T-helper 22 cell (primary cell): ENCODE measurements at places on chromosomes 3 and 15.

- DNase-seq, result no peak
Observed at GRCh38 chr15:68699124-68699880, 120.5 kb downstream of the CORO2B start.

DNA sequence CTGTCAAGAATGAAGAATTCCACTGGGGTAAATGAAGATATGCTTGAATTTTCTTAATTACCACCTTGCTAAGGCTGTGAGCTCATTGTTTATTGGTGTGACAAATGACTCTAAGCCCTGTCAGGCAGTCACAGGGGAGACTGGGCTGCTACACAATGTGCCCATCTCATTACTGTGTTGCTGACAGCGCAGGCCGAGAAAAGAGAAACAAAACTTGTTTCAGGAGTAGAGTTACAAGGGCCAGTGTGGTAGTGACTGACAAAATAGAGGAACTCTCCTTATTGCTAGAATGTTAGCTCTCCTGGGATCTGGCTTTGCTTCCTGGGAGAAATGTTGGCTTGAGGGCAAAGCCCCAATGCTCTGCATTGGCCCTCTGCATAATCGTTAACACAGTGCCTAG, 130.4 kb upstream of the CRBN start:
- no peak for DNase-seq

GRCh38 chr3:69389520-69390248, 3.8 kb upstream of the FRMD4B start:
- DNase-seq, result no peak

DNA sequence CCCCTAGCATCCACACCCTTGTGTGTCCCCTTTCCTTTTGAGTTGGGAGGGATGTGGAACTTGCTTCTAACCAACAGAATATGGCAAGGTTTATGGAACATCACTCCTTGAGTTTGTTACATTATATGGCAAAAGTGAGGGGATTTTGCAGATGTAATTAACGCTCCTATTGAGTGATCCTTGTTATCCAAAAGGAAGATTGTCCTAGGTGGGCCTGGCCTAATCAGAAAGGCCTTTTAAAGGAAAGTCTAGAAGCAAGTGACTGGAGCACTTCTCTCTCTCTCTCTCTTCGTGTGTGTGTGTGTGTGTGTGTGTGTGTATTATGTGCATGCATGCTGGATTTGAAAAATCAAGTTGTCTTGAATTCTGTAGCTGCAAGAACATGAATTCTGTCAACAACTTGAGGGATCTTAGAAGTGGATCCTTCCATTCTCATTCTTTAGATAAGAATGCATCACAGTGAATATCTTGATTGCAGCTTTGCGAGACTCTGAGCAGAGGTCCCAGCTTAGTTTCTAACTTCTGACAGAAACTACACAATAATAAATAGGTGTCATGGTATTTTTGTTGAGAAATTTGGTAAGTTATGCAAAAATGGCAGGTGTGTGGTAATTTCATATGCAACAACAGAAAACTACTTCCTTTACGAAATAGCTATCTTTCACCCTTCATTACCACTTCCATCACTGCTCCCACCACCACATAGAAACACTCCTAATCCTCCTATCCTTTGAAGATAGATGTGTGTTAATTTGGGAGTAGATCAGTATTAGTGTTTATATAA, 360.9 kb upstream of the CBLB start:
- no peak for DNase-seq

GRCh38 chr15:92196342-92196741, 197.3 kb upstream of the ST8SIA2 start:
- DNase-seq, result no peak

GRCh38 chr15:66390678-66391077, 4.0 kb downstream of the MAP2K1 start:
- DNase-seq, result peak; percentile 26

DNA sequence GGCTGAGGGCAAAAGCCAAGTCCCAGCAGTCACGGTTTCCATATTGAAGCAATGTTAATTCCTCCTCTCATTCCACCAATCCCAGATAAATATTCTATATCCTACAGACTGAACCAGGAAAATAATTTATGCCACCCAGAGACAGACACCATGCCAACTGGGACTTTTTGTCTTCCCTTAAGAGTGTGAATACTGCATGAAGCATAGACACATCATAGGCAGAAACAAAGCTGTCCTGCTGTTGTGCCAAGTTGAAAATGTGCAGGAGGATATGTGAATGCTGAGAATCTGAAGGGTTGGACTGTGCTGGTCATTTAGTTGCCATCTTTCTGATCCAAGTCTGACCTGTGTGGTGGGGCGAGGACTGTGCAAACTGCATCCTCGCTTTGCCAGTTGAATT, 37.7 kb downstream of the RFTN1 start:
- no peak for DNase-seq

GRCh38 chr3:30597131-30597768, 9.2 kb upstream of the TGFBR2 start:
- DNase-seq, result no peak

DNA sequence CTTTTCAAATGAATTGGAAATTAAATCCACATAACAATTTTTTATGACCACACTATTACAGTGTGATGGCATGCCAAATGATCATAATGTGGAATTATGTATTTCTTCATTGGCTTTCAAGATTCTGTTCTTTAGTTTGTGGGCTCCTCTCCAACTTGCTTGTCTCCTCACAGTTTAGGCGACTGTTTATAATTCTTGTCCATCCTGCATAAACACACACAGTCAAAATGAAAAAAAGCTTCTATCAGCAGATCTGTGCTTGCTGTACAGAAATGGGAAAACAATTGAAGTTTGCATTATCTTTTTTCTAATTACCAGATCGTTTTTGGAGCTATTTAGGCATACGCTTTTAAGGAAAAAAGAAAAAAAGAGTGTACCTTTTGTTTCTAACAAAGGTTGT, 37.0 kb downstream of the OPA1 start:
- no peak for DNase-seq

DNA sequence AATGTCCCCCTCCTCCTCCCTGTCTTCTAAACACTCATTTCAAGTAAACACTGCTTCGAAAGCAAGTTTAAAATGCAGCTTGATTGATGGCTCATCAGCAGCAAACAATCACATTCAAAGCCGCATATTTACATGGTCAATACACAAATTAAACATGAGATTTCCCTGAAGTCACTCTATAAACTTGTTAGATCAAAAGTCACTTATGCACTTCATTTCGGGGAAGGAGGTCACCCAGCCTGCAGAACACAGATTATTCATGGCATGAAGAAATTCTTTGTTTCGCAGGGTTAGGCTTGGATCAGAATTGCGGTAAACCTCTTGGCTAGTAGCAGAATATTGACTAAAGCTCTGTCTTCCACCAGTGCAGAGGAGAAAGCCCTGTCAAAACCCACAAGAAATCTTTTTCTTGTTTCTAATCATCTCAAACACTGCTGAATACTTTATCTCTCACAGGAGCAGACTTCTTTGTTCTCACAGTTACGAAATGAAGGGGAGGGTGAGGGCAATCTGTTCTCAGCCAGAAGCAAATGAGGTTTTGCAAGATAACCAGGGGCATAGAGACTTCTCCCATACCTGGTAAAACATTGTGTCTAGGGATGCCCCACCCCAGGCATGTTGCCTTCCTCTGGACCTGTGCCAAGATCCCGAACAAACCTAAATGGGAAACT, 133.3 kb upstream of the CHL1 start:
- no peak for DNase-seq

DNA sequence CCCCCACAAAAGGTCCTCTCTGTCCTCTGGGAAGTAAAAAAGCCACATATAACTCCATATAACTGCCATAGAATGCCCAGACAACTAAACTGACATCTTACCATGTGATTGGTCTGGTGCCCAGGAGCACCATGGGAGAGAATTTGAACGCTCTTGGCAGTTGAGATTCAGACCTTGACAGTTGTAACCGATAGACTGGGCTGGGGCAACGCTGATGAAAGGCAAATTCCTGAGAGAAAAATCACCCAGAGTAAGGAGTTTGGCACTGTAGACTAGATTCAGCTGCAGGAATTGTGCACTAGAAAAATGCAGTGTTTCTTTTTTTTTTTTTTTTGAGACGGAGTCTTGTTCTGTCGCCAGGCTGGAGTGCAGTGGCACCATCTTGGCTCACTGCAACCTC, 240.5 kb downstream of the SOX2 start:
- no peak for DNase-seq
